ENCODE measurements at places on chromosomes 6 and 20.

- DNase-seq: no peak
Observed at GRCh38 chr6:170226647-170227046, 64.2 kb downstream of the DLL1 start.

DNA sequence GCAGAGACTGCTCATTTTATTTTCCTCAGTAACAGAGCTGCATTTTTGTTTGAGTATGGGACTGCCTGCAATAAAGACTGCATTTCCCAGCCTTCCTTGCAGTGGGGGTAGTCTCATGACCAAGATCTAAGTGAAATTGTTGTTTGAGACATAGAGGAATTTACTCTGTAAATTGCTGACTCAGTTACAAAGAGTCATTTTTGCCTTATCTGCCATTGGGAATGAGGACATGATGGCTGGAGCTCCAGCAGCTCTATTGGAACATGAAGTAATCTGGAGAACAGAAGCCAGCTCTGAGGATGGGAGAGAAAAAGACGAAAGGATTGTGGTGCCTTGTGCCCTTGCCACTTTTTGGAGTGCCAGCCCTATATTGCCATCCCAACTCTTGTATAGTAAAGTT, 2.1 kb upstream of the CST11 start:
- DNase-seq: no peak

DNA sequence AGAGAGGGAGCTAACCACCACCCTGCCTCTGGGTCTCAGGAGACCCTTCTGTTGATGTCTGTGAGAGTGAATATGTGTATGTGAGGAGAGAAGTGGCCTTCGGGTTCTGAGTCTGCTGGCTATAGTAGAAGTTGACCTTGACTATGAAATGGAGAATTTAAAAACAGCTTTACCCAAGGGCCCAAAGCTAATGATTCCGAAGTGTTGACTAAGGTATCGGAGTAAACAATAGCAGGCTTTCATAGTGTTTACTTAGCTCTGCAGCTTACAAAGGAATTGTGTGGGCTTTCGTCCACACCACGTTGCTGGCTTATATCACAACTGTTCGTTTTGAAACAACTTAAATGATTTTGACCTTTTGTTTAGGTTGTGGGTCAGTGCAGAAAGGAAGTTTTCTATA, 126.5 kb upstream of the JAG1 start:
- DNase-seq: no peak

- DNase-seq: no peak
Observed at GRCh38 chr6:129516787-129517186, 193.2 kb downstream of the ARHGAP18 start.

GRCh38 chr6:145161501-145161900, 573.8 kb downstream of the EPM2A start:
- DNase-seq: no peak

- no peak for DNase-seq
Observed at GRCh38 chr20:45114465-45115385, at the start of gene WFDC5. WFDC5 (minus strand) TSS chr20:45115174; CDS start chr20:45115083, 91 bp downstream.

- DNase-seq: no peak
Observed at GRCh38 chr6:33896391-33897188, 92.8 kb upstream of the MLN start.

DNA sequence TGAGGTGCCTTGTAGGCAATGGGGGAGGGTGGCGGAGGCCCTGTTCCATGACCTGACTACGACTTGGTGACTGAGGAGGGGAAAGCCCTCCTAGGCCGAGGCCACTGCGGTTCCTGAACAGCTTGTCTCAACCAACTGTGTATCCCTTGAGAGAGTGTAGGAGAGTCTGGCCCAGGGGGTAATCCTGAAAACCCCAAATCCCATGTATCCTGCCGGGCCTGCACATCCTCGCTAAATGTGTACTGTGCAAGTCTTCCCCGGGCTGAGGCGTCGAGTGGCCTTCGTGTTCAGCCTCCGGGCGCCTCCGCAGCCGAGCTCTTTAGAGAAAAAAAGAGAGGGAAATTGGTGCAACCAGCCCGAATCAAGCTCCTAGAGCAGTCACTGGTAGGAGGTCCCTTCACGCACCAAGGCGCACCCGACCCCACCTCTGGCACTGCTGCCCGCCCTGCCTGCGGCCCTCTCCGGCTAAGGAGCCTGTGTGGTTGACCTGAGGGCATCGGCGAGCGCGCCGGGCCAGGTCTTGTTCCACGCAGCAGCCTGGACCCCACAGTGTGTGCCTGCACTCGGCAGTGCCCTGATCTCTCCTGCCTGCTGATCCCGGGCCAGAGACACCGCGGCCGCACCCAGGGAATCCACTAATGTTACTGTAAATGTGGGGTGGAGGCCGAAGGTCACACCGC, 7.3 kb downstream of the SIM1 start:
- no peak for DNase-seq

DNA sequence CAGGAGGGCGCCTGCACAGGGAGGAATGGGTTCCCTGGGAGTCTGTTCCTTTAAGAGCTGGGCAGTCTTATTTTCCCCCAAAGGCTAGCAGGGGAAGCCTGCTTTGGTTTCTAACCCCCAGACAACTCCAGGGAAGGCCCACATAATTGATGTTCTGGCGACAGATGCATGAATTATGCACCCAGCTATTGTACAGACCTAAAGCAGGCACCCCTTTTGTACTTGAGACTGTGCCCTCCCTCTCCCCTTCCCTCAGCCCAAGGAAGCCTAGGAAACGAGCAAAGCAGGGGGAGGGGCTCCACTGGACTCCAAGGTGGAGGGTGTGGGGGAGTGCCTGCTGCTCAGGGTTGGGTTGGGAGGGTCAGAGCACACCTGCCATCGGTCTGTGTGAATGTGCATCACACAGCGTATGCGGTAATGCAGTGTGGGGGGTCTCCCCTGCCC, 102.1 kb downstream of the KCNB1 start:
- DNase-seq: no peak

- DNase-seq: no peak
Observed at GRCh38 chr6:118641042-118641441, 10.3 kb downstream of the CEP85L start.

DNA sequence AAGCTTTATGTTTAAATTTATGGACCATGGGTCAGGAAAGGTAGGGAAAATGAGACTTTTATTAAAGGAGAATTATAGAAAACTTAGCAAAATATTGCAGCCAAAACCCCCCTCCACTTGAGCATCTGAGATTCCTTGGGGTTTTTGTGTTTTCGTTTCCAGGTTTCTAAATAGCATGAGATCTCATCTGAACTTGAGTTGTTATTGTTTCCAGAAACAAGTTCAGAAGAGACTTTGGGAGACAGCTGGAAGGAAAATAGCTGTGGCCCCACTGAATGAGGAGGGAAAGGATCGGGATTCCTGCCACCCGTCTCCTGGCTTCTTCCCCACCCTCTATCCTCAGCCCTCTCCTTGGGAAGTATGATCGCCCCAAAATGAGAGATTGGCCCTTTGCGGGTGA, 75.5 kb downstream of the TBC1D7 start:
- DNase-seq: no peak

DNA sequence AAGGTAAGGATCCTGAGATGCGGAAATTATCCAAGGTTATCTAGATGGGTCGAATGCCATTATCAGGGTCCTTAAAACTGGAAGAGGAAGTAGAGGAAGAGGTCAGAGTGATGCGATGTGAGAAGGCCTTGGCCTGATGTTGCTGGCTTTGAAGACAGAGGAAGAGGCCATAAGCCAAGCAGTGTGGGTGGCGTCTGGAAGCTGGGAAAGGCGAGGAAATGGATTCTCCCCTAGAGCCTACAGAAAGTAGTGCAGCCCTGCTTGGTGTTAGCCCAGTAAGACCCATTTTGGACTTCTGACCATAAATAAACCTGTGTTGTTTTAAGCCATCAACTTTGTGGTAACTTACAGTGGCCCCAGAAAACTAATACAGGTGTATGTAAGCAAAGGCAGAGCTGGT, 2.0 kb downstream of the SRXN1 start:
- DNase-seq: no peak

DNA sequence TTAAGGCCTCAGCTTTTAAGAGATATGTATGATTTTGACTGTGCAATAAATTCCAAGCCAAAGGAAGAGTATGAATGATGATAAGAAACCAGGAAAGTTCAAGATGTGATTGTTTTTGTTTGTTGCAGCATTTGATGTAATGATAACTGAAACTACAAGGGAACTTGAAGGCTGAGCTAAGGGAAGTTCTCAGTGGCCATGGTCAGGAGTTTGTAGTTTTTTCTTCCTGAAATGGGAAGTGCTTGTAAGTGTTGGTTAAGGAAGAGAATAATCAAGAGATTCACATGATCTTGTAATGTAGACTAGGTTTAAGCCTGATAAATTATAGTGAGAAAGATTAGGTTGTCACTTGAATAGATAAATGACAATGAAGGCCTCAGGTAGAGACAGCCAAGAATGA, 53.4 kb downstream of the PTCHD4 start:
- no peak for DNase-seq

- no peak for DNase-seq
Observed at GRCh38 chr20:58518387-58518786, 3.2 kb upstream of the APCDD1L start.

DNA sequence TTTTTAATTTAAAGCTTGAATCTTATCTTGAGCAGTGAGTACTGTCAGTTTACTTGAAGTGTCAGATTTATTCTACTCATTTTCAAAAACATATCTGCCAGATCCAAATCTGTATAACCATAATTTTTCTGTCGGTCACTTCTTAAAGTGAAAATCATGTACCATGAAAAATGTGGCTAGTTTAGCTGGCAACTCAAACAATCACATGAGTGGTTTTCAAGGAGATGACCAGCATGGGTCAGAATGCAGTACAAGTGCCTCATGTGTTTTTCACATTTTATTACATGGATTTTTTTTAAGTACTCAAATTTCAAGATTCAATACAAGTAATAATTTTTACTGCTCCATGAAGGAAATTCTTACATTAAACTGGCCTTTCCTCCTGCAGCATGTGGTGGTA, 11.0 kb upstream of the SAMD5 start:
- no peak for DNase-seq

DNA sequence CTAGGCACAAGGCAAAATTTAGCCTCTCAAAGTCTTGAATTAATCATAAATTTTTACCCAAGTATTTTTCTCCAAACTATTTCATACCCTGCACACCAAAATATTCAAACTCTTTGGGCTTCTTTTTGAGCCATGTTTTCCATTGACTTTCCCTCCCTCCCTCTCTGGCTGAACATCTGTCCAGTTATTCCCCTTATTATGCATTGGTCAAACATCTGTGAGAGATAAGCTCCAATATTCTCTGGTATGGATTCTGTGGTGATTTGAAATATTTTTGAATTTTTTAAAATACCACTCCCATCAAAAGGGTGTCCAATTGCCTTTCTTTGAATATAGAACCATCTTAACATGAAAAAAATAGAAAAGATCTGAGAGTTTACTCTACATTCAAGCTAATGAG, 244.2 kb downstream of the RFPL4B start:
- DNase-seq: no peak

GRCh38 chr6:13577926-13578325, 3.5 kb downstream of the SIRT5 start:
- DNase-seq: no peak

GRCh38 chr6:56593801-56594318, 48.8 kb downstream of the DST start:
- no peak for DNase-seq

GRCh38 chr6:50785921-50786320, 32.8 kb upstream of the TFAP2B start:
- no peak for DNase-seq

DNA sequence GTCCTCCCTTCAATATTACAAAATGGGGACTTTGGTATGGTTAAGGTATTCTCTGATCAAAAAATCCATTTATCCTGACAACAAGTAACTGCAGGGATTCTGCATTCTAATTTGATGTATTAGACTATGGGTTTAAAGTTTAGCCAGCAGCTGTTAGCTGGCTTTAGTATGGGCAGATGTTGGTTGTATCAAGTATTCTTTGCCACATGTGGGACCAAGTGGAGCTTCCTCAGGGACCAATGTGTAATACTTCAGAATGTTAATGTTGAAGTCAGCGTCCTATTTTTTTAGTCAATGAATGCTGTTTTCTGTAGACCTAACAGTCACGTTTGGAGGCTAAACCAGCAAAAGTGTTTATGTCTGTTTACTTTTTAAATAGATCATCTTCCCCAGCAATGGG, 41.4 kb downstream of the MOXD1 start:
- DNase-seq: no peak

DNA sequence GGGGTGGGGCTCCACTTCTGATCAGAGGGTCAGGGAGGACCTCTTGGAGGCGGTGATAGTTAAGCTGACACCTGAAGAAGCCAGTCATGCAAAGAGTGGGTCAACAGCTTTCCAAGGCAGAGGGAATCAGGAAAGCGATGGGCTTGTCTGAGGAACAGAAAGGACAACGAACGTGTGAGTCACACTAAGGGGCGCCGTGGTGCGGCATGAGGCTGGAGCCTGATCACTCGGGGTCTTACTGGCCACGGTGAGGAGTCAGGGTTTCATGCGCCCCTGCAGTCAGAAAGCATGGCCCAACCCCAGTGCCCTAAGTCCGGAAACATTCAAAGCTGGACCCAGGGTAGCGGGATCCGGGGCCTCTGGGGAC, 50.6 kb upstream of the SLC32A1 start:
- peak; percentile 21 for DNase-seq

GRCh38 chr20:31608251-31608945, 3.3 kb downstream of the ID1 start:
- peak; percentile 84 for DNase-seq

DNA sequence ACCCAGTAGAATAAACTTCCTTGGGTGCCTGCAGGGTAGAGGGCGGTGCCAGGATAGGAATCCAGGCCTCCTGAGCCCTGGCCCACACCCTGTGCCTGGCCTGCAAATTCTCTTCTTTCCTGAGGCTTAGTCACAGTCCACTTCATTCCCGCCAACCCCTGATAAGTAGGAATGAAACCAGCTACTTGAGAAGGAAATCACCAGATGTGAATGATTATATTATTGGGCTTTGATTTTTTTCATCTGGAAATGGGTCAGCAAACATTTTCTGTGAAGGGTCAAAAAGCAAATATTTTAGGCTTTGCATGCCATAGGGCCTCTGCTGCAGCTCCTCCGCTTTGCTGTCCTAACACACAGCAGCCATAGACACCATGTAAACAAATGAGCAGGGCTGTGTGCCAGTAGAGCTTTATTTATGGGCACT, 50.2 kb downstream of the STK35 start:
- DNase-seq: peak; percentile 39

- DNase-seq: no peak
Observed at GRCh38 chr6:1871724-1872315, 262.1 kb downstream of the FOXC1 start.

- no peak for DNase-seq
Observed at GRCh38 chr6:152673236-152673635, 24.5 kb upstream of the MYCT1 start.

All from H4 (cell line).